ENCODE measurements at places on chromosomes 2 and 18. TPM values are rescaled to one million over a fixed set of nuclear protein-coding genes. Genes with fewer than 3 reads are reported as not detected.
A peak's percentile ranks its signal among the peaks of the same experiment; 100 is the strongest.

Gene FSHR
- not detected for total RNA-seq

Gene CENPA
- total RNA-seq, result not detected

Gene SLC39A6
- total RNA-seq, result 32.1 TPM

Gene RUFY4
- not detected for total RNA-seq

Gene POLE4
- 57.5 TPM for total RNA-seq

Gene CDH19
- 0.21 TPM for total RNA-seq

DNA sequence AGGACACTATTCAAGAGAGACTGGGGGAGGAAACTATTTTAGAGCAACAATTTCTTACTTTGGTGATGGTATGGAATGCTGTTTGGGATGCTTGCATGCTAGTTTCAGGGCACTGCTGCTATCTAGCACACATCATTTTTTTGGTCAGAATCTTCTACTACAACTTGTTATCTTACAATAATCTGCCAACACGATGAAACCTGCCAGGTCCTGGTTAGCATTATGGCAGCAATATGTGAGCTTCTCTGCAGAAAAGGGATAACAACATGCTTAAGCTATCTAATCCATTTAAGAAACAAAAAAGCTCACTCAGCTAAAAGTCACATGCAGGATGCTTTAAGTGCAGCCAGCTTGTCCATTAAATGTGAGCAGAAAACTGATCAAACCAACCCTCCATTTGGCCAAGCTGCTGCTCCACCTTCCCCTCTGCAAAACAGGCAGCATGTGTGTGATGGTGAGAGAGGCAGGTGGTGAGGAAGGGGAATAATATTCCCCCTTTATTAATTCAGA, 30.1 kb downstream of the GAREM2 start:
- no peaks in the 10 kb centered on the region for H3K4me1 ChIP-seq
- H3K36me3 ChIP-seq, result peaks cover 54% of the 10 kb centered on the region
- no peak for DNase-seq
- H3K4me3 ChIP-seq, result no peak overlapping the region

- no peak for DNase-seq
- no peaks in the 10 kb centered on the region for H3K4me1 ChIP-seq
- no peak overlapping the region for H3K4me3 ChIP-seq
- no peak overlapping the region for H3K27ac ChIP-seq
Measured at GRCh38 chr18:77635451-77635850, 385.8 kb downstream of the GALR1 start.

DNA sequence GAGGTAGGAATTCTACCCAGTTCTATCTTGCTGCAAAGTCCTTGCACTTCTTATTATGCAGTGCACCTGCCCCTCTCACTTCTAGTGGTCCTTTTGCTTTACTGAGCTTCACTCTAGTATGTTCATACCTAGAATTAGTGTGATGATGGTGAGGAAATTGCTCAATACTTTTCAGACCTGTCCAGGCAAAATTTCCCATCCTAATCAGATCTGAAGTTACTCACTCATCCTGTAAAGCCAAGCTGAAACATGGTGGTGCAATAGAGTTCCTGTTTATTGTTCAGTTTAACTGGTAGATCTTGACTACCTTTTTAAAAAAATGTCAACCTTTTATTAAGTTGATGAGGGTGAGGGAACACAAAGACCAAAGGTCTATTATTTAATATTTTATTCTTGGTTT, 12.6 kb upstream of the FIGN start:
- H3K36me3 ChIP-seq, result no peaks in the 10 kb centered on the region
- H3K4me3 ChIP-seq, result no peak overlapping the region
- no peaks in the 10 kb centered on the region for H3K27me3 ChIP-seq

DNA sequence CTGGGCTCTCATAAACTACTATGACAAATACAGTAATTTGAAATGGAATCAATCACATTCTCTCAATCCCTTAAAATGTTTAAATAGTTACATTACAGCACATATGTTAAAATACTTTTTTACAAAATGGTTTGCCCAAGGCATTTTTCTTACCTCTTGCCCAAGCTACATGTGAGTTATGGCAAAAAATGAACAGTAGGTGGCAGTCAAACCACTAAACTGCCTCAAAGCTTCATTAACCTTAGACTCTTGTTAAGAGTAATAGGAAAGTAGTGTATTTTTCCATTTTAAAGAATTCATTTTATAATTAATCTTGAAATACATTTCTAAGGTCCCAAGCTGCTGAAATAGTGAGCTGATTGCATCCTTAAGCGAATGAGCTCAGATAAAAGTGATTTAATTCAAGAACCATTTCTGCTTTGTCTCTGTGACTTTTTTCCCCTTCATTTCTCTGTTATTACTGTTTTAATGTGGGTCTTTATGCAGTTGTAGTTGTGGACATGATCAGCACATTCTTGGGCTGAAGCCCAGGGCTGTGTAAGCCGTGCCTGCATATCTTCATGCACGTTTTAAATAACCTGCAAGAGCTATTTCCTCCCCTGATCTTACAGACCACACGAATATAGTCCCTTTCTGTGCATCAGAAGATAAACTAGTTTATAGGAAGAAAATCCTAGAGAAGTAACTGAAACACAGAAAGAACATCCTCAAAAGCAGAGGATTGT, 311.8 kb downstream of the LNPK start:
- H3K4me3 ChIP-seq, result no peak overlapping the region
- no peak for DNase-seq
- no peaks in the 10 kb centered on the region for H3K36me3 ChIP-seq
- no peaks in the 10 kb centered on the region for H3K4me1 ChIP-seq
- H3K27ac ChIP-seq, result no peak overlapping the region

GRCh38 chr2:143645921-143646645, 516.9 kb downstream of the ARHGAP15 start:
- no peaks in the 10 kb centered on the region for H3K4me1 ChIP-seq
- no peak overlapping the region for H3K4me3 ChIP-seq
- no peaks in the 10 kb centered on the region for H3K27me3 ChIP-seq
- no peak for DNase-seq
- no peak overlapping the region for H3K27ac ChIP-seq
- H3K36me3 ChIP-seq, result no peaks in the 10 kb centered on the region

DNA sequence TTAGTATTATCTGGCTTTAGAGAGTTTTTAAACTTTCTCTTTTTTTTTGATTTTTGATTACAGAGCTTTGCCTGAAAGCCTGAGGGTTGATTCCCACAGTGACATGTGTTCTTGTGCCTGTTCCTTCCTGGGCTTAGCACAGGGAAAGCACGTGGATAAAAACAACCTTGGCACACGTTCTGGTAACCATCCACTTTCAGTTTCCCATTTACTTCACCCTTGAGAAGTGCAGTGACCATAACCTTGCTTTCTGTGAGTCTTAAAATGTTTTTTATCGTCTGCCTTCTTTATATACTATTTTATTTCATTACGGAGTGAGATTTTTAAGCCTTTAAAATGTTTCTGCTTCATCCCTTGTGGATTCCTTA, 11.5 kb downstream of the CD226 start:
- no peak for DNase-seq
- H3K27me3 ChIP-seq, result no peaks in the 10 kb centered on the region
- H3K4me1 ChIP-seq, result no peaks in the 10 kb centered on the region

GRCh38 chr18:57223144-57223870, 76.4 kb downstream of the BOD1L2 start:
- no peak for DNase-seq
- no peaks in the 10 kb centered on the region for H3K4me1 ChIP-seq
- H3K27me3 ChIP-seq, result no peaks in the 10 kb centered on the region
- no peak overlapping the region for H3K27ac ChIP-seq

GRCh38 chr2:56681659-56682396, 498.0 kb downstream of the CCDC85A start:
- no peaks in the 10 kb centered on the region for H3K36me3 ChIP-seq
- no peaks in the 10 kb centered on the region for H3K4me1 ChIP-seq
- no peaks in the 10 kb centered on the region for H3K27me3 ChIP-seq
- H3K4me3 ChIP-seq, result no peak overlapping the region
- no peak overlapping the region for H3K27ac ChIP-seq

- H3K36me3 ChIP-seq, result no peaks in the 10 kb centered on the region
- no peaks in the 10 kb centered on the region for H3K27me3 ChIP-seq
- H3K27ac ChIP-seq, result no peak overlapping the region
- H3K4me1 ChIP-seq, result no peaks in the 10 kb centered on the region
- H3K4me3 ChIP-seq, result no peak overlapping the region
Measured at GRCh38 chr2:59413751-59414570, 1139.5 kb downstream of the BCL11A start.

DNA sequence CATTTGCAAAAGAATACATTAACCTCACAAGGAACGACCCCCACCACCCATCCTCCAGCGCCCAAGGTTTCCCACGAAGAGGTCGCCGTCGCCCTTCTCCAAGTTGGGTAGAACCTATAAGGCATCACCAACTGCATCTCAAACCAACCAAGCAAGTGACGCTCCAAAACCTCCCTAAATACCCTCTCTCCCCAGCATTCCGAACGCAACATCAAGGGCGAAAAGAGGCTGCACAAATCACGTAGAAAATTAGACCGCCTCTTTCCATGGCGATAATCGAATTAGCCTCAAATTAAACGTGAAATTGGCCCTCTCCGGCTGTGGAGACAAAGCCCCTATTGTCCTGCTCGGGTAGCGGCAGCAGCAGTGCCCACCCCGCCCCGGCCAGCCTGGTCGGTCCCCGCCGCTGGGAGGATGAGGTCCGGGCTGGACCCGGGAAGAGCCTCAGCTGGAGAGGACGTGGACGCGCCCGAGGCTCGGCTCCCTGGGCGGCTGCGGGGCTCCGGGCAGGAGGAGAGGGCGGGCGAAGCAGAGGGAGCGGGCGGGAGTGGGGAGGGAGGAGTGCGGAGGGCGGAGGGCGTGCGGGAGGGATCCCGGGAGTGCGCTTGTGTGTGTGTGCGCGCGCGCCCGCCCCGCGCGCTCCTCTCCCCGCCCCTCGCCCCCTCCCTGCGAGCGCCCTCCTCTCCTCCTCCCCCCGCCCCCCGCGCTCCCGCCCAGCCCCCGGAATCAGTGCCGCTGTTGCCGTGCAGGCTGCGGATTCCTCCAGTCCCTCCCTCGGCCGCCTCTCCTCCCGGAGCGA, at the start of gene SPTBN1:
TSS of gene SPTBN1 (plus strand) at position 765 of the 799 bp plus-strand sequence. CDS start 70,092 bp downstream, outside the sequence.
- H3K36me3 ChIP-seq, result no peaks in the 10 kb centered on the region
- peak within 1 kb of the TSS; percentile 96 for H3K4me3 ChIP-seq

GRCh38 chr18:10591896-10592295, 66.1 kb downstream of the NAPG start:
- no peak for DNase-seq
- no peak overlapping the region for H3K27ac ChIP-seq
- H3K4me1 ChIP-seq, result no peaks in the 10 kb centered on the region
- H3K4me3 ChIP-seq, result no peak overlapping the region

DNA sequence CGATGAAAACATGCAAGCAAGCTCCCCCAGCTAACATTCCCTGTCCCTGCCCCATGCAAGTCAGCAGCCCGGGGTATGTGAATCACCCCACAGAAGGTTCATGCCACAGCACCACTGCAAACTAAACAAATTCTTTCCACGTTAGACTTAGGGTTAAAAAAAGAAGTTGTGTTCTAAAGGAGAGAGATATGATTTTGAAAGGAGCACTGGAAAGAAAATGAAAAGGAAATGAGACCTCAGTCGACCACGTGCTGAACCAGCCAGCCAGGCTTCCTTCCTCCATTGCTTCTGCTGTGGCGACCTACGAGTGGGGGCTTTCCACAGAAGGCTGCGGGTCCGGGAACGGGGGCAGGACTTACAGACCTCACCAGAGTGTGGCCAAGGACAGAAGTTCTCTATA, 52.0 kb downstream of the ARL4C start:
- no peaks in the 10 kb centered on the region for H3K36me3 ChIP-seq
- DNase-seq, result no peak
- H3K27me3 ChIP-seq, result no peaks in the 10 kb centered on the region
- no peak overlapping the region for H3K4me3 ChIP-seq
- H3K4me1 ChIP-seq, result no peaks in the 10 kb centered on the region

DNA sequence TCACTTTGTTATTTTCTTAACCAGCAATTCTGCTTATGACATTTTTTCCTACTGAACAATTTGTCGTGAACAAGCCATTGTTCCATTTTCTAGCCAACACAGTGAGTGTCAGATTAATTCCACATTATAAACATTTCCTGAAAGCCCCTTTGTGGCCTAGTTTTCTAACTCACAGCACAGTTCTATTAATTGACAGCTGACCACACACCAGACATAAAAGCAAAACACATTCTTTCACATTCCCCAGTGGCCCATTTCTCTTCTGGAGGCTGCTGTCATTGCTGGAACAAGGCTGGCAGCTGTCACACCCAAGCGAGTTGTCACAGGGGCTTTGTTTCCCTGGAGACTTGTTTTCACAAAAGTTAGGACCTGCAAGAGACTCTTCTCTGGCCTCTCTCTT, 50.7 kb downstream of the RNF152 start:
- no peak overlapping the region for H3K27ac ChIP-seq
- peaks cover 3% of the 10 kb centered on the region for H3K4me1 ChIP-seq
- H3K27me3 ChIP-seq, result no peaks in the 10 kb centered on the region

GRCh38 chr2:111673526-111673925, 210.5 kb downstream of the ANAPC1 start:
- no peaks in the 10 kb centered on the region for H3K27me3 ChIP-seq
- H3K4me3 ChIP-seq, result no peak overlapping the region
- peak; percentile 42 for DNase-seq
- no peaks in the 10 kb centered on the region for H3K4me1 ChIP-seq
- no peak overlapping the region for H3K27ac ChIP-seq

DNA sequence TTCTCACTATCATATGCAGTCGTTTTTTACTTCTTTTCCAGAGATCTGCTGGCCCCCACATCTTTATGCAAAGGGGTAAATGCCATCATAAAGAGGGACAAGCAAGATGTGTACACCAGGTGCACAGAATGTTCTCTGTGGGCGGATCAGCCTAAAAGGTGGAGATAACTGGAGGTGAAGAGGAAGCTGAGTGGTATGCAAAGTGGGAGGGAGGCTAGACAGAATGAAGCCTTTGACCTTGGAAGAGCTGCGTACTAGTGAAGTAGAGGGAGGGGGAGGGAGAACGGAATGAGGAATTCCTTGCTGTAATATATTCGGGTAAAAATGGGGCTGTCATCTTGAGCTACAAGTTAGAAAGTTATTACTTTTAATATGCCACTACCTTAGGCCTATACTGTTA, 287.5 kb upstream of the VRK2 start:
- peak overlapping the region; percentile 48 for H3K4me3 ChIP-seq
- DNase-seq, result no peak
- H3K27ac ChIP-seq, result no peak overlapping the region
- peaks cover 7% of the 10 kb centered on the region for H3K4me1 ChIP-seq

DNA sequence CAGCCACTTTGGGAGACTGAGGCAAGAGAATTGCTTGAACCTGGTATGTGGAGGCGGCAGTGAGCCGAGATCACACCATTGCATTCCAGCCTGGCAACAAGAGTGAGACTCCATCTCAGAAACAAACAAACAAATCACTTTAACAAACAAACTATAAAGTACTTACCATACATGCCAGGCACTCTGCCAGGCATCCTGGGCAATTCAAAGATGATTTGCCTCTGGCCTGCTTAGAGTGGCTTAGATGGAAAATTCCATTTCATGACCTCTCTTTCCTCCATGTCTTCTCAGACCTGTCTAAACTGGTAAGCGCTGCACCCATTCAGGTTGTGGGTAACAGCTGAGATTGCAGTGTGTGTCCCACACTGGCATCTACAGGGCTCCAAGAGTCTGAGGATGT, 273.2 kb downstream of the BCL2 start:
- no peaks in the 10 kb centered on the region for H3K36me3 ChIP-seq
- DNase-seq, result no peak
- H3K4me1 ChIP-seq, result no peaks in the 10 kb centered on the region
- no peak overlapping the region for H3K4me3 ChIP-seq
- no peak overlapping the region for H3K27ac ChIP-seq
- H3K27me3 ChIP-seq, result no peaks in the 10 kb centered on the region

- H3K36me3 ChIP-seq, result no peaks in the 10 kb centered on the region
- H3K27me3 ChIP-seq, result no peaks in the 10 kb centered on the region
- no peaks in the 10 kb centered on the region for H3K4me1 ChIP-seq
- no peak for DNase-seq
- no peak overlapping the region for H3K4me3 ChIP-seq
Measured at GRCh38 chr2:238216651-238217184, 13.2 kb upstream of the ILKAP start.

- H3K4me3 ChIP-seq, result no peak overlapping the region
- no peak overlapping the region for H3K27ac ChIP-seq
- no peaks in the 10 kb centered on the region for H3K36me3 ChIP-seq
- no peaks in the 10 kb centered on the region for H3K27me3 ChIP-seq
- no peaks in the 10 kb centered on the region for H3K4me1 ChIP-seq
Measured at GRCh38 chr18:75023473-75023872, 185.5 kb downstream of the PTGR3 start.

Data from ascending aorta (tissue), 2 donors.